ENCODE measurements at places on chromosomes 5 and 9.

GRCh38 chr5:143923634-143924266 is 111.8 kb downstream of the HMHB1 start:
- no peak for DNase-seq

GRCh38 chr9:6051511-6051950 is 36.1 kb upstream of the RANBP6 start:
- no peak for DNase-seq

GRCh38 chr5:122846051-122846550 is 688 bp downstream of the SNX24 start:
- no peak for DNase-seq

DNA sequence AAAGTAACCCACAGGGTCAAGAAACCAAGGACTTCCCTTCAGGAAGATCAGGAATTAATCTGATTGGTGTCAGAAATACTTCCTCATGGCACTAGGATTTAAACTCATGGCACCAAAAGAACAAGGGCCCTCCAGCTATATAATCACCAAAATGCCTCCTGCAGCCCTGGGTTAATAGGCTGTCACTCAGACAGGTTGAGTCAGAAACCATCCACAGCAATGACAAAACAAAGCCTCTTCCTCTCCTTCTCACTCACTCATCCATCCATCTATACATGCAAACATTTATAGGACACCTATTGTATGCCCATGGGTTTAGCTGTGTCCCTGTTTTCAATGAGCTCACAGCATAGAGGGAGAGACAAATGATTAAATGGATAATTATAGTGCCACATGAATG is 62.5 kb upstream of the SPOCK1 start:
- no peak for DNase-seq

GRCh38 chr5:149140197-149141002 is 893 bp upstream of the ABLIM3 start:
- DNase-seq, result no peak
